ENCODE measurements at places on chromosomes 7 and 10.

- H3K36me3 ChIP-seq, result no peaks in the 10 kb centered on the region
- DNase-seq, result no peak
- no peaks in the 10 kb centered on the region for H3K27me3 ChIP-seq
- no peak overlapping the region for H3K4me3 ChIP-seq
These were observed 7.5 kb downstream of the BRAF start for GRCh38 chr7:140917258-140917657.

GRCh38 chr10:59678884-59679301 is 30.8 kb downstream of the SLC16A9 start:
- H3K27me3 ChIP-seq, result no peaks in the 10 kb centered on the region
- no peak overlapping the region for H3K4me3 ChIP-seq
- H3K27ac ChIP-seq, result no peak overlapping the region

- no peaks in the 10 kb centered on the region for H3K4me1 ChIP-seq
- H3K4me3 ChIP-seq, result no peak overlapping the region
- no peak for DNase-seq
- no peaks in the 10 kb centered on the region for H3K27me3 ChIP-seq
These were observed 15.1 kb upstream of the NUDCD3 start for GRCh38 chr7:44505595-44505994.

GRCh38 chr10:70694418-70695141 is 22.3 kb downstream of the ADAMTS14 start:
- no peak for DNase-seq
- H3K27ac ChIP-seq, result no peak overlapping the region
- no peaks in the 10 kb centered on the region for H3K4me1 ChIP-seq
- no peaks in the 10 kb centered on the region for H3K36me3 ChIP-seq
- H3K27me3 ChIP-seq, result no peaks in the 10 kb centered on the region
- H3K4me3 ChIP-seq, result no peak overlapping the region

GRCh38 chr7:26199301-26200037 is 1.1 kb downstream of the HNRNPA2B1 start:
- peak overlapping the region; percentile 99 for H3K27ac ChIP-seq
- H3K4me3 ChIP-seq, result peak overlapping the region; percentile 79
- peak; percentile 79 for DNase-seq
- no peaks in the 10 kb centered on the region for H3K27me3 ChIP-seq
- H3K36me3 ChIP-seq, result peaks cover 32% of the 10 kb centered on the region
- peaks cover 53% of the 10 kb centered on the region for H3K4me1 ChIP-seq

DNA sequence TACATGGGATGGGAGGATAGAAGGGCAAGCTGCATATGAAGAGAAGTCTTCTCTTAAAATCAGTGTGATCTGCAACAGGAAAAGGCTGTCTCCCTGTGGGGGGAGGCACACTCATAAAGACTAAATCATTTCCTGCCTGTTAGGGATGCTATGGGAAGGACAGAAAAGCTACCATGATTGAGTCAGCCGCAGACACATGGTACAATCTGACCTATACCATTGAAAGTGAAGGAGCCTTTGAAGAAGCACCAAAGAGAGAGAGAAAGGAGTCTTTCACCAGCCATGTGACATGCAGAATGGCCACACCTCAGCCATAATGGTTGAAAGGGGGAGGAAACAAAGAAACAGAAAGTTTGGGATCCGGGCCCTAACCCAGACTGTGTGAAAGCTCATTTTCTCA is 29.1 kb downstream of the NUDCD3 start:
- H3K36me3 ChIP-seq, result no peaks in the 10 kb centered on the region
- no peak overlapping the region for H3K27ac ChIP-seq
- peaks cover 28% of the 10 kb centered on the region for H3K4me1 ChIP-seq
- H3K27me3 ChIP-seq, result no peaks in the 10 kb centered on the region

GRCh38 chr10:409408-410040 is 274.3 kb downstream of the ZMYND11 start:
- DNase-seq, result no peak
- no peaks in the 10 kb centered on the region for H3K27me3 ChIP-seq
- H3K36me3 ChIP-seq, result peaks cover 27% of the 10 kb centered on the region
- no peak overlapping the region for H3K4me3 ChIP-seq
- H3K4me1 ChIP-seq, result no peaks in the 10 kb centered on the region

DNA sequence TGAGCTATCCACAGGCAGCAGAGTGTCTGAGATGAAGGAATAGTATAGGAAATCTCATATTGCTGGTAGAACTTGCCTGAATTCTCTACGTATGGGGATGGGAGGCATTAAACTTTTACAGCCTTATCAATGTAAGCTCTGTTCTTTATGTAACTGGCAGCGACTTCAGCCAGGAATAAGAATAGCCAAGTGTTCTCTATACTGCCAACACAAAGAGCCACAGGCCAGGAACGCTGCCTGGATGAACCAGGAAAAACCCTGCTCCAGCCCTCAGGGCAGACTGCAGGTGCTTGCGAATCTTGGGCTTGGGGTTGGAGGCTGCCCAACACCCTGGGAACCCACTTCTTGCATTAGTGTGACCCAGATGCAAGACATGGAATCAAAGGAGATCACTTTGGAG is 6.1 kb upstream of the OLAH start:
- H3K27me3 ChIP-seq, result no peaks in the 10 kb centered on the region
- H3K36me3 ChIP-seq, result no peaks in the 10 kb centered on the region
- H3K4me1 ChIP-seq, result no peaks in the 10 kb centered on the region
- H3K27ac ChIP-seq, result no peak overlapping the region
- no peak overlapping the region for H3K4me3 ChIP-seq
- DNase-seq, result no peak

GRCh38 chr7:157461573-157462418 is 125.0 kb downstream of the DNAJB6 start:
- H3K4me1 ChIP-seq, result no peaks in the 10 kb centered on the region
- no peak overlapping the region for H3K27ac ChIP-seq
- no peaks in the 10 kb centered on the region for H3K36me3 ChIP-seq

DNA sequence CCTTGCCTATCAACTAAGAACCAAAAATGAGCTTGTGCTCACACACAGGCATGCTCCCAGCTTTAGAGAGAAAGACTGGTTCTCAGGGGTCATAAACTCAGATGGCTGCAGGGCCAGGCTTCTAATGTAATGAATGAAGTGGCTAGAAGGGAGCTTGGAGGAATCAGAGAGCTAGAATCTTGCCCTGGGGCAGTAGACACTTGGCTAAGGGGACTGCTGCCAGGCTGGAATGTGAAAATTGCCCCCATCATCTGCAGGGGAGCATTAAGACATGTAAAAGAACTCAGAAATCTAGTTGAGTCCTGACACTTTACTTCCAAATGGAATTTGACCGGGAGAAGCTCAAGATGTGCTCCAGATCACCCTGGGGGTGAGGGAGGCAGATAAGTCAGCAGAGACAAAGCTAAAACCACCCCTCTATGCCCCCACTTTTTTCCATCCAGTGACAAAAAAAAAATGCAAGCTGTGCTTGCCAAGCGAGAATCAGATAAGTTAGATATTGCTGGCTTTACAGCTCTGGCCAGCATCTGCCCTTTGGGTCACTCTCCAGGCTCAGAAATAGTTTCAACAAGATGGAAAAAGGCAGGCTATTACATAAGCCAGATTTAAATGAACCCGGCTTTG is 2.3 kb upstream of the SLC16A9 start:
- peaks cover 17% of the 10 kb centered on the region for H3K4me1 ChIP-seq
- no peak overlapping the region for H3K27ac ChIP-seq
- H3K36me3 ChIP-seq, result no peaks in the 10 kb centered on the region
- DNase-seq, result no peak
- no peak overlapping the region for H3K4me3 ChIP-seq

DNA sequence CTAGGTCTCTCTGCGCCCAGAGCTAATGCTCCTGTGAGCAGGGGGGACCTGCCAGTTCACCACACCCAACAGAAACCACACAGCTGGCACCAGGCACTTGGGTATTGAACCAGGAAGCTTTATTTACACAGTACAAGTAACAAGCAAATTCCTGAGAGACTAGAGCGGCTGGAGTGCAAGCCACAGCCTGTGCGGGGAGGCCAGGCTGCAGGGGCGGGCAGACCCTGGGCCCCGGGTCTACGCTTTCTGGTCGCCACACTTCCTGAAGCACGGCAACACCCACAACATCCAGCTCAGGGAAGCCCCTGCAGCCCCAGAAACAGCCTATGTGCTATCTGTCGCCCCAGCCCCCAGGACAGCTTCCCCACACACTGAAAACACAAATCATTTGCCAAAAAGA is 125.0 kb downstream of the FAM53B start:
- DNase-seq, result no peak
- no peak overlapping the region for H3K4me3 ChIP-seq
- no peaks in the 10 kb centered on the region for H3K36me3 ChIP-seq
- H3K27ac ChIP-seq, result no peak overlapping the region

DNA sequence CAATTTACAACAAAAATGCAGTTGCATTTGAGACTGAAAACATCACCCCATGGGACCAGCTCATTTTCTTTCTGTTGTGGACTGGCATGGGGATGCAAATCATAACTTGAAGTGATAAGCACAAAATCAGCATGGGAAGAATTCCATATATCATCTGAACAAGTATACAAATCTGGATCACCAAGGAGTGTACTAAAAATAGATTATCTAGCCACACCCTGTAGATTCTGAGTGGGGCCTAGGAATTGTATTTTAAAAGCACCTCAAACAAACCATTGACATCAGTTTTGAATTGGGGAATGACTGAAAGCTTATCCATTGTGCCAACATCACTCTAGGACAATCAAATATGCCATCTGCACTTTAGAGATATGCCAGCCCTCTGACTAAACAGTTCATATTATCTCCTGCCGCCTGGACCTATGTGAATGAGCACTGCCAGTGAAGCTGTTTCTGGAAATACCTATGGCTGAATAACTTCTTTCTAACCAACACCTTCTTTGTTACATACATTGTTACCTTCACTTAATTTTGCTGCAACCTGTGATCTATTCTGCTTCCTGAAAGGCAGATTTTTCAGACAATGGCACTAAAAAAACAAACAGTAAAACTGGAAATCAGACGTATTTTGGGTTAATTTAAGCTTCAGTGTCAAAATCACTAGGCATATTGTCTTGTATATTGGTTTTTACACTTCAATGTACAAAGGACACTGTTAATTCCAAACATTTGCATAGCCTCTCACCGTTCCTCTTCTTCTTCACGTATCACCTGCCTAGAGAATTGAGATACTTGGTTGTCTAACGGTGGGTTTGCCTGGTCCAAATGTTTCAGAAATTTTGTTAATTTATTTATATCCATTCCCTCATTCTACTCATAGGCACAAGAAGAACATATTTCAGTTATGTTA is 42.4 kb upstream of the HGF start:
- DNase-seq, result no peak
- H3K36me3 ChIP-seq, result no peaks in the 10 kb centered on the region
- H3K4me1 ChIP-seq, result no peaks in the 10 kb centered on the region
- no peak overlapping the region for H3K4me3 ChIP-seq
- no peaks in the 10 kb centered on the region for H3K27me3 ChIP-seq

DNA sequence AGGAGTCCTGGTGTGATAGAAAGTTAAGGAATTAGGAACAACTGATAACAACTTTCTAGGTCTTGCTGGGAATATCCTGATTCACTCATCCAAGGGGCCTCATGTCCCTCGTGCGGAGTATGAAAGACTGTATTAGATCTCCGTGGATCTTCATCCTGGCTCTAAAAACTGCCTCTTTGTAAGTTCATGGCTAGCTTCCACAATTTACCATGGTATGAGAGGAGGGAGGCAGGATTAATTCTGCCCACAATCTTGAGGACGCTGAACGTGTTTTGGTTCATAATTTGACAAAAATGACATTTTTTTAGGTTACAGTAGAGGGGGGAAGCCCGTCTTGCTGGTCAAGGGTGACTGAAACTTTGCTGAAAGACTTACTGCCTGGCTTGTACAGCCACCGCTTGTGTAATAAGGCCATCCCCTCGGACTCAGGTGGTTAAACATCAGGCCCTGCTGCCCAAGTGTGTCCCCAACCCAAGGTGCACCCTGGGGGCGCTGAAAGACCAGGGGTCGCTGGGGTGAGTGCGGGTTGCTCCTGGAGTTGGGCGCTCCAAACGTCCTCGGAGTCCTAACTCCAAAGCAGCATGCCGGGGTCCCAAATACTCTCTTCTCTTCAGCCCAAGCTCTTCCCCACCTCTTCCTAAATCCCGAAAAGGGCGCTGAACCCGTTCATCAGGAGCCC is 733 bp downstream of the HIBADH start:
- no peaks in the 10 kb centered on the region for H3K36me3 ChIP-seq
- H3K4me1 ChIP-seq, result peaks cover 11% of the 10 kb centered on the region
- peak overlapping the region; percentile 95 for H3K27ac ChIP-seq
- peak overlapping the region; percentile 93 for H3K4me3 ChIP-seq
- H3K27me3 ChIP-seq, result no peaks in the 10 kb centered on the region
- peak; percentile 26 for DNase-seq

GRCh38 chr10:97411406-97411805 is 10.3 kb upstream of the RRP12 start:
- peaks cover 4% of the 10 kb centered on the region for H3K4me1 ChIP-seq
- no peak overlapping the region for H3K27ac ChIP-seq
- no peak overlapping the region for H3K4me3 ChIP-seq
- H3K27me3 ChIP-seq, result no peaks in the 10 kb centered on the region

DNA sequence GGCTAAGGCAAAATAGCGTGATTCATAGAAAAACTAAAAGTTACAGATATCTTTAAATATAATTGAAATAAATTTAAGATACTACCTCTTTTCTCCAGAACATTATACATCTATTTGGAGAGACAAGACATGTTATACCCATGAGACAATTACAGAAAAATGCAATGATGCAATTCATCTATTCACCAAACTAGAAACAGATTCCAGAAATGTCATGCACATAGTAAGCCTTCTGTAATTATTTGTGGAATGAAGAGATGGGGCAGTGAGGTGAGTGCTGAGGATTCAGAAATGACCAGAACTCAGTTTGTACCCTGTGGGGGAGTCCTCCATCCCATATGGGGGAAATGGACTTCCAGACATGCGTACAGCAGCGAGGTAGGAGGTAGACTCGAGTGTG is 99.4 kb downstream of the MKX start:
- H3K27ac ChIP-seq, result no peak overlapping the region
- H3K4me1 ChIP-seq, result no peaks in the 10 kb centered on the region

DNA sequence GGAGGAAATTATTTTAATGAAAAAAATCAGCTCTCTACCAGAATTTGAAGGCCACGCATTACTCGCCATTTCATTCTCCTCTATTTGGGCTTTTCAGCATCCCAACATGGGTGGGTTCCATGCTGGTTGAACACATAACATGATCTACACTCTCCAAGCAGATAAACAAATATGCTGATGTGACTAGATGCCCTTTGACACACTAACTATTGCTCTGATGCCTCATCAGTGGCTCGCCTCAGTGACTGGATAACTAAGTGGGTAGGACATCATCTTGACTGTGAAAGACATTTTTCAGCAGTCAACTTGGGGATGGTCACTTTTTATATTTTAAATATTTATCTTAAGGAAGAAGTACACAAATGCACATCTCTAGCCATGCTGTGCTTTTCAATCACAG is 113.9 kb upstream of the LAMB4 start:
- no peak overlapping the region for H3K4me3 ChIP-seq
- no peaks in the 10 kb centered on the region for H3K4me1 ChIP-seq
- no peaks in the 10 kb centered on the region for H3K27me3 ChIP-seq
- no peak overlapping the region for H3K27ac ChIP-seq

- H3K4me3 ChIP-seq, result no peak overlapping the region
- H3K27ac ChIP-seq, result no peak overlapping the region
- H3K27me3 ChIP-seq, result no peaks in the 10 kb centered on the region
These were observed 59.9 kb downstream of the SND1 start for GRCh38 chr7:127711872-127712271.
